ENCODE measurements at places on chromosomes 12 and 14.

- ATAC-seq, result no peak
These were observed 100.9 kb upstream of the PKP2 start for GRCh38 chr12:32997471-32997870.

GRCh38 chr14:49942090-49942489, 49.2 kb downstream of the ARF6 start:
- ATAC-seq, result no peak

DNA sequence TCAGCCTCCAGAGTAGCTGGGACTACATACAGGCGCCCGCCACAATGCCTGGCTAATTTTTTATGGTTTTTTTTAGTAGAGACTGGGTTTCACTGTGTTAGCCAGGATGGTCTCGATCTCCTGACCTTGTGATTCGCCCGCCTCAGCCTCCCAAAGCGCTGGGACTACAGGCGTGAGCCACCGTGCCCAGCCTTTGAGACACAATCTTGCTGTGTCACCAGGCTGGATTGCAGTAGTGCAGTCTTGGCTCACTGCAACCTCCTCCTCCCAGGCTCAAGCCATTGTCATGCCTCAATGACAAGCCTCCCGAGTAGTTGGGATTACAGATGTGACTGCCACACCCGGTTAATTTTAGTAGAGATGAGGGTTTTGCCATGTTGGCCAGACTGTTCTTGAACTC, 21.3 kb upstream of the STRN3 start:
- ATAC-seq, result no peak

GRCh38 chr14:78519863-78520262, 349.7 kb downstream of the NRXN3 start:
- ATAC-seq, result no peak

All from motor neuron (in vitro differentiated cells).